ENCODE measurements at places on chromosomes 3 and 15.

DNA sequence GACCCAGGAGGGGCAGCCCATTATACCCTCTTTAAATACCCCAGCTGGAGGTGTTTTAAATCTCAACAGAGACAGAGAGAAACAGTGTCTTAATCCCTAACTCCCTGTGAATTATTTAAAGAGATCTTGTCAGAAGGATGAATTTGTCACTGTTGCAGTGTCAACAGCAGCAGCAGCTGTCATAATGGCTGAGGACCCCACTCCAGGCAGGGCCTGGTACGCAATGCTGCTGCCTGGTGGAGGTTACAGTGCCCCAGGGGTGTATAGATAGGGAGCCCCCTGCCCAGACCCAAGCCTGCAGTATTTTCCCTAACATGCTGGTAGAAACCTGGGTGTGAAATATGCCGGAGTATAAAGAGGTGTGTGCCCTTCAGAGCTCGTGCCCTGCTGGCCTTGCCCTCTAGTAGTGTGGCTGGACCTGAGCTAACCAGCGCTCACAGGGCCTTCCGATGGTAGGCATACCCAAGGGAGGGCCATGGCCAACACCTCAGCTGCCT lies 143.0 kb downstream of the EPHB1 start:
- DNase-seq = no peak

- DNase-seq = peak; percentile 15
Observed at GRCh38 chr3:106566277-106566676, 697.5 kb upstream of the CBLB start.

- DNase-seq = no peak
Observed at GRCh38 chr3:135759651-135760050, 205.9 kb upstream of the PPP2R3A start.

DNA sequence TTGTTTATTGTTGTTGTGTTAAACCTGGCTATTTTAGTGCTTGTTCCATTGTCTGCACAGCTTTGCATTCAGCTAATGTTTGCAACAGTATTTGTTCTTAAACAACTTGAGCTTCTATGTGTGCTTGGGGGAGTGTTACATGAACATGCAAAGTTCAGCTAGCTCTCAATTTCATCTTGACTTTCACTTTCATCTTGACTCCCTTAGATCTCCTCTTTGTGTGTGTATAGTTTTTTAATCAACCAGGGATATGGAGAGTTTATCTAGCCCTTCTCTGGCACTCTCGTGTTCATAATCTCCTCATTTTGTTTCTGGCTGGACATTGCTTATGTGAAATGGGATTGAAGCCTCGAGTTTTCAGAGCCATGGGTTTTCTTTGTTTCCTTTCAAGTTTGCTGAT lies 212.4 kb upstream of the ZBTB20 start:
- peak; percentile 8 for DNase-seq

- no peak for DNase-seq
Observed at GRCh38 chr3:65641045-65641444, 397.7 kb downstream of the MAGI1 start.

- DNase-seq = no peak
Observed at GRCh38 chr15:51830276-51830806, 888 bp downstream of the TMOD3 start.

DNA sequence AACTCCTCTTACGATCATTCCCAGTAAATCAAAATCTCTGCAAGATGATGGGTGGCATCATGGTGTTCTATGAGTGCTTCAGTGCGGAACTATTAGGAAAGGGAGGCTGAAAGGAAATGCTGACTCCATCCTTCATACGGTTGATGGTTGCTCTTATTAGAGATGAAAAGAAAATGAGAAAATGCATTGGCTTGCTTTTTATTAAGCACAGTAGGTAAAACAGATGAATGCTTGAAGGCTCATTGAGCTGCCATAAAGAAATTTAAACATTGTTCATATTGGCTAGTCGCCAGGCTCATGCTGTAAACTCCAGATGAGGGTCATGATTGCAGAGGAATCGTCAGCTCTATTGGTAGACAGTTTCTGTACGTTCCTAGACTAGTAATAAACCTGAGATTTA lies 115.8 kb downstream of the EPHA3 start:
- DNase-seq = no peak

- DNase-seq = no peak
Observed at GRCh38 chr3:128006061-128007032, 45.9 kb upstream of the SEC61A1 start.

GRCh38 chr3:181017690-181018089 lies 28.2 kb upstream of the DNAJC19 start:
- DNase-seq = no peak

DNA sequence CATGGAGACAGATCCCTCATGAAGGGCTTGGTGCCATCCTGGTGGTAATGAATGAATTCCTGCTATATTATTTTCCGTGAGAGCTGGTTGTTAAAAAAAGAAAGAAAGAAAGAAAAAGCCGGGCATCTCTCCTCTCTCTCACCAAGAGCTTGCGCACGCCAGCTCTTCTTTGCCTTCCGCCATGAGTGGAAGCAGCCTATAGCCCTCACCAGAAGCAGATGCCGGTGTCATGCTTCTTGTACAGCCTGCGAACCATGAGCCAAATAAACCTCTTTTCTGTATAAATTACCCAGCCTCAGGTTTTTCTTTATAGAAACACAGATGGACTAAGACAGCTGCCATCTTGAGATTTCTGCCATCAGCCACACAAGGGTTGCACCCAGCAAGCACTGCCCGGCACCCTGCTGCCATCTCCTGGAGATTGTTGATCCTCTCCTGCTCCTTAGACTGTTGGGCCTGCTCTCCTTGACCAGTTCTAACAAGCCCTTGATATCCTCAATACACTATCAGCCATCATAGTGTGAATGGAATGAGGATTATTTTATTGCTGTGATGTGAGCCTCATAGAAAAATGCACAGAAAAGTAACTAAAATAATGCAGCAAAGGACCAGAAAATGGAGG lies 3.5 kb upstream of the AHSG start:
- DNase-seq = no peak

Data from myocyte (in vitro differentiated cells).